ENCODE measurements at places on chromosomes 1 and 21. TPM values are rescaled to one million over a fixed set of nuclear protein-coding genes. Genes with fewer than 3 reads are reported as not detected.

Gene SLC44A3
- 3.7 TPM for total RNA-seq

Gene RHBG
- not detected for total RNA-seq

Gene LCE6A
- total RNA-seq, result not detected

Gene ANGPTL3
- total RNA-seq, result not detected

Gene TNN
- not detected for total RNA-seq

Gene ZNF697
- 0.95 TPM for total RNA-seq

Gene USP25
- total RNA-seq, result 32.0 TPM

Gene HNRNPR
- total RNA-seq, result 97.3 TPM

Gene RGS8
- total RNA-seq, result not detected

Gene CYP4B1
- 57.9 TPM for total RNA-seq

Gene FNDC5
- total RNA-seq, result 18.8 TPM

Gene PTGFR
- 8.7 TPM for total RNA-seq

Gene SCAMP3
- 50.2 TPM for total RNA-seq

Gene KCNT2
- 23.6 TPM for total RNA-seq

Gene PLA2G2C
- total RNA-seq, result not detected

Gene ZNF683
- not detected for total RNA-seq

Gene KCNA10
- not detected for total RNA-seq

Gene KCTD3
- total RNA-seq, result 50.7 TPM

Gene GUCA2B
- total RNA-seq, result not detected

Gene TSTD1
- total RNA-seq, result 34.2 TPM

Measured in thoracic aorta (tissue), 2 donors.